Vagina (tissue), 2 donors: ENCODE measurements at places on chromosomes 7 and 10. TPM values are rescaled to one million over a fixed set of nuclear protein-coding genes. Genes with fewer than 3 reads are reported as not detected.

DNA sequence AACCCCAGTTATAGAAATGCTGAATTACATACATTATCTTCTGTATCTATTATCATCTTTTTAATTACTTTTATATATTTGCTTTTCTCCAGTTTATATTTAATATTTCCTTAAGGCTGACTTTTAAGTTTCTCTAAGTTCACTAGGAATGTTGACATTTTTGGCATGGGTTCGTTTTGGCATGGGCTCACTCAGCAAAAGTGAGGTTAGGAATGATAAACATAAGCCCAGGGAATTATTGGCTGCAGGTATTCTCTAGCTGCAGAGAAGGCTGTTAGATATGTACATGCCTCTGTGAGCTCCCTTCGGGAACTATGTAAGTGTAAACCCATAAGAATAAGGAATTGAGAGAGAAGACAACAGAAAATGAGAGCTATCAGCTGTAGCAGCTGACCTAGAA lies 63.6 kb upstream of the RAB18 start:
- no peak for DNase-seq

Gene PRSS37
- total RNA-seq: not detected

GRCh38 chr7:116258734-116259133 lies 48.4 kb downstream of the TES start:
- no peak for DNase-seq

- DNase-seq: no peak
These were observed 6.2 kb downstream of the SAR1A start for GRCh38 chr10:70164163-70164562.
